Vagina (tissue), 2 donors: ENCODE measurements at places on chromosomes 2 and 18. TPM values are rescaled to one million over a fixed set of nuclear protein-coding genes. Genes with fewer than 3 reads are reported as not detected.
A peak's percentile ranks its signal among the peaks of the same experiment; 100 is the strongest.

Gene IL1A
- total RNA-seq: 0.98 TPM

Gene NGEF
- total RNA-seq: 4.9 TPM

DNA sequence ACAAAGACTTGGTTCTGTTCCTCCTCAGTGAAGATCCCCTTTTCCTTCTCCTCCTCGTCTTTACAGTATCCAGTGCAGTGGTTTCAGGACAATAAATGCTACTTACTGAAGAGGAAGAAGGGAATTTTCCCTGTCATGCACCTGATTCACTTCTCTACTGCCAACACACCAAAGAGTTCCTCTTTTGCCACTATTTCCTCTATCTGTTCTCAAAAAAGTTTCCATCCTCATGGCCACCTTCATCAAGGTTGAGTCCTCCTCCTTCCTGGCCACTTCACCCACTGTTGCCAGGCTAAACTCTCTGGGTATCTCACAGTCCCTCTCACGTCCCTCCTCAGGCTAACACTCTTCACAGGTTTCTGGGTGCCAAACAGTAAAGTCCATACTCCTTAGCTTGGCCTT, 41.7 kb downstream of the PLEKHM3 start:
- no peaks in the 10 kb centered on the region for H3K36me3 ChIP-seq
- H3K4me1 ChIP-seq: no peaks in the 10 kb centered on the region
- no peak overlapping the region for H3K4me3 ChIP-seq
- no peak for DNase-seq
- H3K27me3 ChIP-seq: no peaks in the 10 kb centered on the region

Gene MRPS9
- total RNA-seq: 16.0 TPM

Gene CD28
- 2.7 TPM for total RNA-seq

DNA sequence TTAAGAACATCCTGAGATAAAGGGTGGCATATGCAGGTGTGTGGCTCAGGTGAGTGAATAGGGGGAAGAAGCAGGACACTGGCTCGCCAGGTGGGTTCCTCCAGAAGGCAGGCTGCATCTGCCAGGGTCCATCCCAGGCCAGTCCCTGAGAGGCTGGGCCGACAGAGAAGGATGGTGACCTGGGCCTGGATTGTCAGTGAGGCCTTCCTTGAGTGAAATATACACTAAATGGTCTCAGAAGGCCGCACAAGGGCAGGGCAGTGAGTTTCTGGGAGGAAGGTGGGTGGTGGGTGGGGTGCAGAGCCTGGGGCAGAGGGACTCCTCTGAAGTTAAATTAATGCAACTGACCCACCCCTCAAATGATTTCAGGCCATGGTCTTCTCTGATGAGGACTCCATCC, 182.1 kb downstream of the ANKRD30B start:
- no peaks in the 10 kb centered on the region for H3K36me3 ChIP-seq
- peak; percentile 62 for DNase-seq
- H3K27me3 ChIP-seq: no peaks in the 10 kb centered on the region
- no peak overlapping the region for H3K27ac ChIP-seq

DNA sequence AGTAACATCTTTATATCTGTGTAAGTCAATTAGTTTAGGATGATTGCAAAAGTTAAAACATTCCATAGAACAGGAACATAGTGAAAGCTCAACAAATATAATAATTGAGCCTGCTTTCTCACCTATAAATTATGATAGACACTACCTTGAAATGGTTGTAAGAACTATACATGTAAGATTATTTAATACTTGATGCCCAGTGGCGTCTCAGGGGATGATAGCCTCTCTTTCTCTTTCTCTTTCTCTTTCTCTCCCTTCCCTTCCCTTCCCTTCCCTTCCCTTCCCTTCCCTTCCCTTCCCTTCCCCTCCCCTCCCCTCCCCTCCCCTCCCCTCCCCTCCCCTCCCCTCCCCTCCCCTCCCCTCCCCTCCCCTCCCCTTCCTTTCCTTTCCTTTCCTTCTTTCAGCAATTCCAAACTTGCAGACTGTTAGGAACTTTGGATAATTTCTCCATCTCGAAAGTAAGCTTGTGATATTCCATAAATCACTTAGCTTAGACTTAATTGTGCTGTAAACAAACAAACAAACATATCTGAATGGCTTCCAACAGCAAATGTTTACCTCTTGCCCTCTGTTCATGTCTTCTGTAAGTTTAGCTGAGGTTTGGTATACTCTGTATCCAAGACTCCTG, 1102.7 kb downstream of the TSN start:
- H3K4me1 ChIP-seq: no peaks in the 10 kb centered on the region
- H3K27me3 ChIP-seq: no peaks in the 10 kb centered on the region
- H3K4me3 ChIP-seq: no peak overlapping the region
- H3K36me3 ChIP-seq: no peaks in the 10 kb centered on the region
- no peak for DNase-seq
- H3K27ac ChIP-seq: no peak overlapping the region

Gene POTEJ
- not detected for total RNA-seq

Gene LYPD6
- total RNA-seq: 0.25 TPM

DNA sequence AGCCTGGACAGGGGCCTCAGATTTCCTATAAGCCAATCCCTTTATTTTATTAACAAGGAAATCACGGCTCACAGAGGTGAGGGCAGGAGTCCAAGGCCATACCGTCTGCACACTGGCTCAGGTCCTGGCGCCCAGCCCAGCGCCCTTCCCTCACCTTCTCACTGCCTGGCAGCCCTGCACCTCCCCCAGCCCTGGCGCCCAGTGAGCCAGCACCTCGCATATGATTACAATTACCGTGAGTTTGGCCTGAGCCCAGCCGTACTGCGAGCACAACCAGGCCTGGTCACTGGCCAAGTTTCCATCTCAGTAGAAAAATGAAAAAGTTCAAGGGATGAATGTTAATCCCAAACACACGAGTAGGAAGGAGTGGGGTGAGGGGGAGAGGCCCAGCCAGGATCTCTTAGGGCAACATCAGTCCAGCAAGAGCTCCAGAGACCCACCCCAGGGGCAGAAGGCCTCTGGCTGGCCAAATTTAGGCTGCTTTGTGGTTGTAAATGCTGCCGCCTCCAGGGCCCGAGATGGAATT, 68.4 kb downstream of the MCFD2 start:
- no peak overlapping the region for H3K4me3 ChIP-seq
- H3K27ac ChIP-seq: peak overlapping the region; percentile 89
- no peaks in the 10 kb centered on the region for H3K27me3 ChIP-seq
- DNase-seq: no peak
- no peaks in the 10 kb centered on the region for H3K36me3 ChIP-seq
- H3K4me1 ChIP-seq: peaks cover 61% of the 10 kb centered on the region

GRCh38 chr2:225028572-225028971, 13.7 kb downstream of the DOCK10 start:
- H3K4me3 ChIP-seq: no peak overlapping the region
- H3K27me3 ChIP-seq: no peaks in the 10 kb centered on the region
- H3K36me3 ChIP-seq: no peaks in the 10 kb centered on the region

Gene CAVIN2
- total RNA-seq: 50.6 TPM

DNA sequence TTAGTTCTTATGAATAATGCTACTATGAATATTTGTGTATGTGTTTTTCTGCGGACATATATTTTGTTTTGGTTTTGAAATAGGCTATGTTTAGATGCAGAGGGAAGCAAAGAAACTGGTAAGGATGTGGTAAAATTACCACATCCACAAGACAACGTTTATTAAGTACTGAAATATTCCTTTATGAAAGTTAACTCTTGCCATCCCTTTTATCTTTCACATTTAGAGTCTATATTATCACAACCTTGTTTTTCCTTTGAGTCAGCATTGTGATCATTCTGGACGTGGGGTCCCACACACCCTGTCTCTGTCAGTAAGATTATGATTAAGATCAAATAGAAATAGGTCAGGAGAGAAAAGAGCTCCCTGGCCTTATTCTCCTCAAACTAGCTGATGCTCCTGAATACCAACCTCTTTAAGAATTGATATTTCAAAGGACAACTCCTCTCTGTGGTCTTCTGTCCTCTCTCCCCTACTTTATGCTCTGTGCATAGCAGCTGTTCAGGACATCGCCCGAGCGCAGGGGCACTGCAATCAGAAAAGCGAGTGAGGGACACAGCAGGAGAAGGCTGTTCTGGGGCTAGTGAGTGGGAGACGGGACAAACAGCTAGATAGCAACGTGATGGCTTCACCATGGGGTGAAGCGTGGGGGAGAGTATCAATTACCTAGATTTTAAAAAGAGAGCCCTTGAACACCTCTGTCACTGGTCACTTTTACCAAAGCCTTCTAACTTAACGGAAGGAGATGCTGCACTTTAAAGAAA, 12.2 kb downstream of the METAP1D start:
- H3K27me3 ChIP-seq: no peaks in the 10 kb centered on the region
- no peak overlapping the region for H3K27ac ChIP-seq
- H3K36me3 ChIP-seq: no peaks in the 10 kb centered on the region
- no peak for DNase-seq
- no peaks in the 10 kb centered on the region for H3K4me1 ChIP-seq

DNA sequence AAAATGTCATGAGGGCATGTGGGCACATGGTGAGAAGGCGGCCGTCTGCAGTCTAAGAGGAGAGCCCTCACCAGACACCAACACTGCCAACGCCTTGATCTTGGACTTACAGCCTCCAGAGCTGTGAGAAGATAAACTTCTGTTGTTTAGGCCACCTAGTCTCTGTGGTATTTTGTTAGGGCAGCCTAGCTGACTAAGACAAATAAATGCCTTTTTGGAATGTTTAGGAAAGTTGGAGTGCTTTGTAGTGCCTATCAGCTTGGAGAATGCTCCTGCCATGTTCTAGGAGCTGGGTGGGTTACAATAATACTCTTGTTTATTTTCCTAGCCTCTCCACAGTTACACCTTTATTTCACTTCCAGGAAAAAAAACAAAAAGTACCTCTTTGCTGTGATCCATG, 92.0 kb downstream of the SPP2 start:
- H3K27me3 ChIP-seq: no peaks in the 10 kb centered on the region
- no peak for DNase-seq
- H3K36me3 ChIP-seq: no peaks in the 10 kb centered on the region

Gene SIX3
- not detected for total RNA-seq

- no peaks in the 10 kb centered on the region for H3K36me3 ChIP-seq
- no peaks in the 10 kb centered on the region for H3K27me3 ChIP-seq
- no peak overlapping the region for H3K4me3 ChIP-seq
- peaks cover 8% of the 10 kb centered on the region for H3K4me1 ChIP-seq
Measured at GRCh38 chr2:232103140-232103737, 141.7 kb downstream of the DIS3L2 start.

GRCh38 chr2:206641226-206641625, 1.1 kb upstream of the FAM237A start:
- no peak overlapping the region for H3K4me3 ChIP-seq
- DNase-seq: no peak
- peaks cover 7% of the 10 kb centered on the region for H3K27me3 ChIP-seq
- no peak overlapping the region for H3K27ac ChIP-seq

DNA sequence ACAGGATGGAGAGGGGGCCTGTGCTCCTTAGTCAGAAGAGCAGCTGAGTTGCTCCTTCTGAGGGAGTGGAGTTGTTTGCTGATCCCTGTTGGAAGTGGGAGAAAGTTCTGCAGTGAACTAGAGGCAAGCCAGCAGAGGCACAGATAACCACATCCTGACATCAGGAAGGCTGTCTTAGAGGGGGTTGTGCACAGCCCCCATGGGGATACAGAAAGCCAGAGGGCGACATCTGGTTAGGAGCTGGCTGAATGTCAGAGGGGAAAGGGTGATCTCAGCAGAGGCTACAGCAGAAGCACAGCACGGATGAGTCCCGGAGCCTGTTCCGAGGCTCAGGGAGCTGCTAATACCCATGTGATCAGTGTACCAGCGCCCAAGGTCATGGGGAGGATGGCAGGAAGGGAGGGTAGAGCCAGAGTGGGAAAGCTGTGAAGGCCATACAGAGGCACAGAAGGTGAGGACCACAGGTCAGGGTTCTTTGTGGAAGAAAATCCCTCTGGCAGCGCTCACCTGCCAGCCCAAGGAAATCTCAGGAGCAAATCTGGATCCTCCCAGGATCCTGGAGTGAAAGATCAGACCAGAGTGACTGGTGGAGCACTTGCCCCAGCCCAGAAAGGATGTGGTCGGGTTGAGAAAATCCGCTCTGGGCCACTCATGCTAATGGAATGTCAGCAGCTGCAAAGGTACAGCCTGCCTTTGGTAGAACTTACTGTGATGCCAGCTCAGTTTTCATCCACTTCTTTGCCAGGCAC, 111.8 kb downstream of the STPG4 start:
- peaks cover 51% of the 10 kb centered on the region for H3K4me1 ChIP-seq
- no peaks in the 10 kb centered on the region for H3K27me3 ChIP-seq
- H3K36me3 ChIP-seq: no peaks in the 10 kb centered on the region
- H3K27ac ChIP-seq: peak overlapping the region; percentile 81
- no peak for DNase-seq

GRCh38 chr18:21911551-21911950, 171.0 kb downstream of the MIB1 start:
- no peaks in the 10 kb centered on the region for H3K27me3 ChIP-seq
- no peak overlapping the region for H3K27ac ChIP-seq
- no peaks in the 10 kb centered on the region for H3K4me1 ChIP-seq
- no peaks in the 10 kb centered on the region for H3K36me3 ChIP-seq
- DNase-seq: no peak
- H3K4me3 ChIP-seq: no peak overlapping the region

DNA sequence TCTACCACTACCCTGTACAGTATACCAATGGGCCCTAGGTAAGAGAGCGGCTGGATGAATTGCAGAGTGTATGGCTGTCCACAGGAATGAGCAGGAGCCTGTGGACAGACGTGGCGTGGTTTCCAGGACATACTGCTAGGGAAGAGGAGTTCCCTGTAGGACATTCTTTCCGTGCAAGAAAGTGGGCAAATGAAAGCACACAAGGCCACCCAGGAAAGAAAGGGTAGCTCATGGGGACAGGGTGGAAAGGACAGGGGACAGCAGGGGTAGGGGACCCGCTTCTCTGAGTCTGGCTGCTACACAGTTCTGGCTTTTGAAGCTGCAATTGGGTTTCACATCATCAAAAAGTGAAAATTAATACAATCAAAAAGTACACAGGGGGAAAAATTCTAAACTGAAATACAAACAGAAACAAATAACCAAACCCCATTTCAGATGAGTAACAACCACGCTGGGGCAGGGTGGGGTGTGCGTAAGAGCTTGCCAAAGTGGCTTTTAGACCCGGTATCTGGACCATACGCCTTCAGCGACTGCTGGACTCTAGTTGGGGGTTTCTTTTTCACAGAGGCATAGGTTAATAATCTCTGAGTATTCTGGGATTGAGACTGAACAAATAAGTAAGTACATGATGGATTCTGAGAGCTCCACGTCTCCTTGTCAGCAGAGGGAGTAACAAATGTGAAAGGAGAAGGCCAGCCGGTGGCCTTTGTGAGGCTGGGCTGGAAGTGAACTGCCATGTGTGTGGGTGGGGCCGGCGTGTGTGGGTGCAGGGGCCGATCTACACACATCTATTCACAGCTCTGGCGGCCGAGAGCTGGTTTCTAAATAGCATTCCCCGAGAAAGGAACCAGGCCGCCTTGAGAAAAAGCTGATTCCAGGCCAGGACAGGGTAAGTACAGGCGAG, 84.0 kb downstream of the HDAC4 start:
- H3K4me1 ChIP-seq: peaks cover 35% of the 10 kb centered on the region
- peak overlapping the region; percentile 73 for H3K27ac ChIP-seq
- H3K27me3 ChIP-seq: no peaks in the 10 kb centered on the region
- DNase-seq: no peak
- no peaks in the 10 kb centered on the region for H3K36me3 ChIP-seq
- no peak overlapping the region for H3K4me3 ChIP-seq

DNA sequence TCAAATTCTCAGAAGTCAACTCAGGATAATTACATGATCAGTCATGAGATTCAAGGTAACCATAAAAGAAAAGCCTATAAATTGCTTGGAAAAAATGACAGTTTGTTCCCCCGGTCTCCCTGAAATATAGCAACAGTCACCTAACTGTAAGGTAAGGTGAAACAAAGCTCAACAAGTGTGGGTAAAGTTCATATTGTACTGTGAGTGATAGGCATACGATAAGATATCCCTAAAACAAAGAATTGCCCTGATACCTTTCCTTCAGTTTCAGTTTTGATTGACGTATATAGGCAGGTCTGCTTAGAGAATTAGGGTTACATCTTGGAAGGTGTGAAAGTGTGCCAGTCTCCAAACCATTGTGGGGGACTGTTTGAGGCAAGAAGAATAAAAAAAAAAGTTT, 4.0 kb upstream of the CCBE1 start:
- H3K36me3 ChIP-seq: no peaks in the 10 kb centered on the region
- peaks cover 13% of the 10 kb centered on the region for H3K4me1 ChIP-seq
- H3K4me3 ChIP-seq: no peak overlapping the region
